ENCODE measurements at places on chromosomes 2 and 18.
A peak's percentile ranks its signal among the peaks of the same experiment; 100 is the strongest.

- DNase-seq: no peak
These were observed 49.8 kb downstream of the FBLN7 start for GRCh38 chr2:112187805-112188596.

DNA sequence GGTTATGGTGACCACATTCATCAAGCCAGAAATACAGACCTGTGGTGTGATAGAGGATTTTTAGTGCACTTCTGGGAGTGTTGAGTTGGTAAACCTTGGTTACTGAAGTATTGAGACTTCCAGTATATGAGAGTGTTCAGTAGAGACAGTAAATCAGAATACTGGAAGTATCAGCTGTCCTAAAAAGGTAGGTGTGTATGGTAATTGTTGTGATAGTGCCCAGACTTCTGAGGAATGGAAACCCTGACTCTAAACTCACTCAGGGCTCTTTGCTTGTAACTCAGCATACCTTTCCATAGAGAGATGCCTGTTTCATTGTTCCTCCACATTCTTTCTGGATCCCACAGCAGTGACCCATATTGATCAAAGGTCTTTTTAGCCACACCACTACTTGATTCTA is 217.1 kb downstream of the SETBP1 start:
- no peak for DNase-seq

GRCh38 chr2:238097988-238098871 is 1.9 kb upstream of the ESPNL start:
- peak; percentile 39 for DNase-seq

DNA sequence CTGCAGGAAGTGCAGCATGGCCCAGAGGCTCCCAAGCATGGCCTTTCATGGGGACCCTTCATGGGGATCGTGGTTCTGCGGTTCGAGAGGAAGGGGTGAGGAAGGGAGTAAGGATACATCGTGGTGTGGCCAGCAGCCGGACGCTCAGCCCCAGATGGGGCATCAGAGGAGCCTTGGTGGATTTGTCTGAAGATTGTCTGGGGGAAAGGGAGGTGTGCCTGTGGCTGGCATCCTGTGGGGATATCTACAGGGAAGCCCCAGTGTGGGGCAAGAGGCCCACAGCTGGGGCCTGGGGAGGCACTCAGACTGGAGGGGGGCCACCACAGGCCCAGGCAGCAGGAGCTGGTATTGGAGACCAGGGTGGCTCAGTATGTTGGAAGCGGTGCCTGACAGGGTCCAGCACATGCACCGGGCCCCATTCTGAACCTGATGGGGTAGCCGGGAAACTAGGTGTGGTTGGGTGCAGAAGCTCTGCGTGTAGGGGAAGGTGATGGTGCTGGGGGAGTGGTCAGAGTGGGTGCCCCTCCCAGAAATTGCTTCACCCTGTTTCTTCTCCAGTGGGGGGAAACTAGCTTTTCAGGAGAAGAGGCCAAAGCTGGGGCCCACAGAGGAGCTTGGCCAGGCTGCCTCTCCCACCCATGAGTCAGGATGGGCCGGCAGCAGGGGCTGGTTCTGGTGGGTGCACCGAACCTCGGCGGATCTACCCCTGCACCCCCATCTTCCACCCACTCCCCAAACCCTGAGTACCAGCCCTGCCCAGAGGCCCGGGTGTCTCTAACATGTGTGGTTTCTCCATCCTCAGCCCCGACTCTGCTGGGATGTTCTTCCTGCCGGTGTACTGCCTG is 274.4 kb upstream of the HDAC4 start:
- DNase-seq: no peak

DNA sequence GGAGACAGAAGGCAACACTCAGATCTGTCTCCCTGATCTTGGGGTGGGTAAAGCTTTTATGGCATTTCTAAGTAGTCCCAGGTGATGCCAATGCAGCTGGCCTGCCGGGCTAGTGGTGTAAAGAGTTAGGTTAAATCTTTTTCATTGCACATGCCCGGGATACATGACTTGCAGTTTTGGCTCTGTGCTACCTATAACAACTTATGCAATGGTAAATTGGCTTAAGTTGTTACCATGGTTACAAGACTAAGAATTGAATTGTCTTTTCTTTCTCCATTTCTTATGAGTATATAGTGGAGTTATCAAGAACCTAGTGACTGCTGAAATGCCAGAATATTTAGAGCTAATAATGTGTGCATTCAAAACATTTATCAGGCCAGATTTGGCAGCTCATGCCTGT is 5.3 kb upstream of the FAM110C start:
- no peak for DNase-seq
